ENCODE measurements at places on chromosomes 6 and 20.

GRCh38 chr6:80331522-80331921 is 225.1 kb downstream of the BCKDHB start:
- DNase-seq, result no peak

DNA sequence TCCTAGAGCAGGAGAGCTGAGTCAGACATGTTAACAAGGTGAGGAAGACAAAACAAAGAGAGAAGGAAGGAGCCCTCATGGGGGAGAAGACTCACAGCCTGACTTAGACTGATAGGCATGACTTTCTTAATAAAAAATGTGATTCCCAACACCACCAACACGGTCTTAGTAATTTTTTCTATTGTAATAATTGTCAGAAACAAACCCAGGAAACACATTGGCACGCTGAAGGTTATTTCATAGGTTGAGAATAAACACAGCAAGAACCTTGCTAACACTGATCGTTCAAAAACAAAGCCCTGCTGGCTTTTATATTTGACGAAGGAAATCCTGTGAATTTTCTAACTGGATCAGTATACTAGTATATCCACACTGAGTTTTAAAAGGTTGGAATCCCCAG is 286.8 kb downstream of the HACE1 start:
- DNase-seq, result no peak

DNA sequence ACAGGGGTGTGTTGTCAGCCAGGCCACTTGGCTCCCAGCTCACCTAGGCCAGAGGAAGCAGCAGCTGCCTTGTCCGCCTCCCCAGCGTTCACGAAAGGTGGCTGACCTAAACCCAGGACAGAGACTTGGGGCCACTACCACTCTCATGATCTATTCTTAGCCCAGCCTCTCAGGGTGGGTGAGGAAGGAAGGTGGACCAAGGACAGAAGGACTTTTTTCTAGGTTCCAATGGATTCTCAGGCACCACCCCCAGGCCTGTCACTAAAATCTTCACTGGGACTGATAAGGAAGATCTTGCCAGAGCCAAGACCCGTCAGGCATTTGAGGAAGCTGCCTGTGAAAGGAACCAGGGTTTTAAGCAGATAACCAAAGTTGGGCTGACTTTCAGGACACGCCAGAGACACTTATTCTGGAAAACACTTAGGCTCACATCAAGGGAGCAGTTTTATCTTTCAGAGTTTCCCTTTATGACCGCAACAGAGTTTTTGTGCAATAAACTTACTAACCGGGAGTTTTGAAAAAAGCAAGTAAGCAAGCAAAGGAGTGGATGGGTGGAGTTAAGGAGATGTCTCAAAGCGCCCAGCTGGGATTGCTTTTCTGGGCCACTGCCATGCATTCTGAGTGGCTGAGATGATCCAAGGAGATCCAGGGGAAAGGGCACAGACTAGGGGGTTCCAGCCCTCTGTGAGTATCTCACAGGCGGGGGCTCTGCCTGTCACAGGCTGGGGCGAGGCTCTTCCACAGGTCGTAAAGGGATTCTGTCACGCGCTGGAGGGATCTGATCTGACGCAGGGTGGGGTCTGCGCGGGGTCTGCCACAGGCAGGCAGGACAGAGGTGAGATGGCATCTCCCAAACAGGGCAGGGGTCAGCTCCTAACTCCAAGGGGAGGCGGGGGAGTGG is 989 bp downstream of the FITM2 start:
- DNase-seq, result no peak

- DNase-seq, result no peak
Measured at GRCh38 chr6:98443633-98444032, 390.7 kb upstream of the POU3F2 start.

GRCh38 chr6:52336919-52337561 is 24.9 kb upstream of the PAQR8 start:
- no peak for DNase-seq

DNA sequence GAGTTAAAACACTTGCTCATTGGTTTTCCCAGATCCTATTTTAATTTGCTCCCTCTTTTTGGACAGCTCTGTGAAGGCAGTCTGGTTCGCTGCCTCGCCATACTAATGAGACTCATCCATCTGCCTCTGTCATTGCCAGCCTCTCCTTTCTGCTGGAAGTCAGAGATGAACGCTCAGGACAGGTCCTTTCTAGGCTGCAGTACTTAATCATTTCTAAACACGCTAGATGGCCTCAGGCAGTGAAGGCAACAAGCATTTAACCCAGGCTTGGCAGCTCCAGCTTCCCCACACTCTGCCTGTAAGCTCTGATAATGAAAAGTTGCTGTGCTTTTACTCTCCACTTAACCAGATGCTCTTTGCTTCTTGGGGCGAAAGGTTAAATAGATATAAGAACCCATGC is 286.7 kb upstream of the POU3F2 start:
- no peak for DNase-seq

GRCh38 chr6:31480574-31480973 is 17.4 kb upstream of the MICB start:
- DNase-seq, result no peak

DNA sequence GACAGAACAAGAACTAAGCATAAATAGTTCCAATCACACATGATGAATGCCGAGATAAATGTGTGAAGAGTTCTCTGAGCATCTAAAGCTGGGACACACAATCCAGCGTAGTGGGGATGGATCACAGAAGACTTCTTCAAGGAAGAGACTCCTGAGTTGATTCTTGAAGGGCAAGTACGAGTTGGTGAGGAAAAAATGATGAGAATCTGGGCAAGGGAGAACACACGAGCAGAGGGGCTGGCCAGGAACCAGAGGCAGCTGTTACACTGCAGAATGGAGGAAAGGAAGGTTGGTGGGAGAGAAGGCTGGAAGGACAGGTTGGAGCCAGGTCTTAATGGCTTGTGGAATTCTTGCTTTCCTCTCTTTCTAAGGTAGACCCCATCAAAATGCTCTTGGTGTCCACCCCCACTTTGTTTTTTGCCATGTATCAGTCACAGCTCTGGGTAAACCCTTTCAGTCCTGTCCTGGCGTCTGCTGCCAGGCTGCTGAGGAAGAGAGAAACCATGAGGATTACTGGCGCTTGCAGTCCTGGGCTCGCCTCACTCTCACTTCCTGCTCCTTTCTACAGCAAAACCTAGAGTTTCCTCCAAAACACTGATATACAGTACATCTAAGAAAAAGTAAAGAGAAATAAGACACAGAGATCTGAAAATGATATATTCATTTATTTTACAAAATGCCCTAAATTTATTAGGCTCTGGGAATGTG is 127.6 kb upstream of the FAM184A start:
- DNase-seq, result no peak

Data from lower lobe of right lung (tissue), 2 donors.